EL (cell line): ENCODE measurements at places on chromosomes 4 and X.

- no peak for DNase-seq
Observed at GRCh38 chr4:7014815-7015214, 28.4 kb upstream of the TADA2B start.

DNA sequence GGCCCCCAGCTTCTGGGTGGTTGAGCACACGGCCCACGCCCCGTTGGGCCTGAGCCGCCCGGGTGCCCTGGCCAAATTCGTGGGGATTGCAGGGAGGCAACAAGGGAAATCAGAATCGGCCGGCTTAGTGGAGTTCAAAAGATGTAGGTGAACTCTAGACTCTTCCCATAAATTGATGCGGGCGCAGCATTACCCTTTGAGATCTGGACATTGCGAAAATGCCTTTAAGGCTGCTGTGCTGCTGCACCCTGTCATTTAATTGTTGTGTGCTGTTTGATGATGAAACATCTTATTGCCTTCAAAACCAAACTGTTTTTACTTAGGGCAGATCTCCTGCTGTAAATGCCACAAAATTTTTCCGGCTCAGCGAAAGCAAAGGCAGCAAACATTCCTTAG is 409 bp upstream of the MPP1 start:
- no peak for DNase-seq

GRCh38 chrX:118189628-118190027 is 73.0 kb upstream of the KLHL13 start:
- DNase-seq: no peak

DNA sequence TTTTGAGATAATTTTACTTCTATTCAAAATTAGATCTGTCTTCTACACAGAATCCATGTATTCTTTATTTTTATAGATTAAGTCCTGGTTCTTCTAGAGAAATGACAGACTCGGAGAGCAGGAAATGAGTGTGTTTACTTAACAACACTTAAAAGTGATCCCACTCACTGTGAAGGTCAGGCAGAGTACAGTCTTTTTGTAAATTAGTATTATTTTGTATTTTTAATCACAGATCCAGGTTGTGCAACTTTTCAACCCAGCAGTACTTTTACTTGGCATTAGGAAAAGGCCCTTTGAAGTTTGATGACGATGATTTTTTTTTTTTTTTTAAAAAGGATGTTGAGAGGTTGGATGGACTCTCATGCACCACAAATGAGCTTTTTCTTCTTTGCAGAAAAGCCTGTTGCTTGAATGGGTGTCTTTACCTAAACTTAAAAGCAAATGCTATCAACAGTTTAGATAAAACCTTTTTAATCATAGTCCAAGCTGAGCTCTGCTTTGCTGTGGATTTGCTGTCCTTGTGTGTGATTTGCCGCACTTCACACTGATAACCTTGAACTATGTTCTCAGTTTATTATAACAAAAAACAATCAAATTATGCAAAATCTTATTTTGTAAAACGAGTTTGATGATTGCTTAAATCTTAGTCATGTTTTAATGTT is 114.1 kb downstream of the MXRA5 start:
- DNase-seq: no peak
